A673 (cell line): ENCODE measurements at places on chromosomes 11 and 22. TPM values are rescaled to one million over a fixed set of nuclear protein-coding genes. Genes with fewer than 3 reads are reported as not detected.
A peak's percentile ranks its signal among the peaks of the same experiment; 100 is the strongest.

A4GALT gene
- total RNA-seq, result 21.9 and 23.7 TPM in 2 replicates

KCNK7 gene
- 1.7 and 2.3 TPM in 2 replicates for total RNA-seq

DNA sequence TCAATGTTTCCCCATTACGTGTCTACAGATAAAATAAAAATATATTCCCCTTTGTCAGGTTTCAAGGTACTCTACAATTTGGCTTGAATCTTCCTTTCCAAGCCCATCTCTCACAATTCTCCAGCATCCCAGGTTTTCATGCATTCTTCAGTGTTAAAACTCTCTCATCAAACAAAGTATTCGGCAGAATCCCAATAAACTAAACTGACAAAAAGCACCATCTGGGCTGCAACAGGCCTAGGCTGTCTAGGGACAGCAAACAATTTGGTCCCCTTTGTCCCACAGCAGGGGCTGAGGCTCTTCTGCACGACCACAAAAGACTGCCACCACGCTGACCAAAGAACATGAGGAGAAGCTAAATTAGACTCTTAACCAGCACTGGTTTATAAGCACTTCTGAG lies 159.4 kb downstream of the CADM1 start:
- DNase-seq, result no peak

GRCh38 chr11:116100016-116100415 lies 595.8 kb upstream of the CADM1 start:
- no peak for DNase-seq

GRCh38 chr11:44746894-44747293 lies 20.1 kb downstream of the TSPAN18 start:
- no peak for DNase-seq

KLHL35 gene
- total RNA-seq, result 0.88 and 1.1 TPM in 2 replicates

OR10D3 gene
- not detected in 2 replicates for total RNA-seq

DNA sequence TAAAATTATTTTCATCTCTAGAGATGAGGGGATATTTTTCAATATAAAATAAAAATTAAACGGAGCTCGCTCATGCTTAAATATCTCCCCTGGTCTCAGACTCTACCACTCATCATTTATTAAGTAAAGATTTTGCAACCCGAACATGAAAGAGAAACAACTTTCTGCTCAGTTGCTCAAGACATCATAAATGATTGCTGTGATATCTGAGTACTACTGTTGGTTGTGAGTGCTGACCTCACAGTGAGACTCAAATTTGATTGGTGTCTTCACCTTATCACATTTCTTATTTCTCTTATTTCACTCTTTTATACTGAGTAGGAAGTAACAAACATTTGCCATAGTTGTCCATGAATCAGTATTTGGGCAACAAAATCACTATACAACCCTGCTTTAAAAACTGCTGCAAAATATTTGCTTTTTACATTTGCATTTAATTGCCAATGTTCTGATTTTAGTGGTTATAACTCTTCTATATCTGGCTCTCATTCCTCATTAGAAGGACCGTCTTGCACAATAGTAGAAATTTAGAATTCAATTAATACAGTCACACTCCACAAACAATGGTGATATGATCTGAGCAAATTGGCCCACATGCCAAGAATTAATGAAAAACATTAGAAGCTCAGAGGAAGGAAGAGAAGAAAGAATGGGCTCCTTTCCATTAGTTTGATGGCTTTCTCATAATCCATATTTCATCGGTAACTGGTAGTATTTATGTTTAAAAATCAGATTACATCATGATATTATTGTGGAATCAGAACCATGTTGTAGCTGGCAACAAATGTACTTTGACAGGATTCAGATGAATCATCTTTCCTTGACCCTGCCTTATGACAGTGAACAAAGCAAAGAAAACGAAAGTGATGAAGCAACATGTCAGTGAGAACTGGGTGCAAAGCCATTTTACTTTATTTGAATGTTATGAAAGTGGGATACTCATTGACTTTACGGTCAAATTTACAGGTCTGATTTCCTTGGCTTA lies 973.6 kb upstream of the TENM4 start:
- DNase-seq, result peak; percentile 11

MMP27 gene
- not detected in 2 replicates for total RNA-seq

FOXR1 gene
- not detected in 2 replicates for total RNA-seq
